ENCODE measurements at places on chromosomes 2 and 18. TPM values are rescaled to one million over a fixed set of nuclear protein-coding genes. Genes with fewer than 3 reads are reported as not detected.

Gene EVX2
- total RNA-seq, result not detected

Gene ELOA2
- not detected for total RNA-seq

Gene PRSS56
- not detected for total RNA-seq

Gene TNFRSF11A
- 2.3 TPM for total RNA-seq
